Stimulated activated CD4-positive, alpha-beta T cell treated with anti-CD3 and anti-CD28 coated beads, TNF-alpha, amount 100 ng/mL, for 48 hours (primary cell): ENCODE measurements at places on chromosomes 3 and 15.

DNA sequence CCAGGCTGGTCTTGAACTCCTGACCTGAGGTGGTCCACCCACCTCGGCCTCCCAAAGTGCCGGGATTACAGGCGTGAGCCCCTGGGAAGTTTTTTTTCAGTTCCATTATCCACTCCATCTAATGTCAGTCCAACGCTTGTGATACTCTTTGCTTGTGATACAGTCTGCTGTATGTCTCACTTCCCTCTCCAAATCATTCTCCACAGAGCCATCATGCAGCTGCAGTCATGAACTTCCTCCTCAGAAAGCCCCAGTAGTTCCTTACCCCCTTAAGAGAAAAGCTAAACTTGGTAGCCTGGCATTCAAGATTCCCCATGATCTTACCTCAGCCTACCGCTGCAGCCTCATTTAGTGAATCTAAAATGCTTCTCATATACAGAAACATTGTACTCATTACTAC is 2.3 kb downstream of the ARPC4 start:
- DNase-seq = no peak

DNA sequence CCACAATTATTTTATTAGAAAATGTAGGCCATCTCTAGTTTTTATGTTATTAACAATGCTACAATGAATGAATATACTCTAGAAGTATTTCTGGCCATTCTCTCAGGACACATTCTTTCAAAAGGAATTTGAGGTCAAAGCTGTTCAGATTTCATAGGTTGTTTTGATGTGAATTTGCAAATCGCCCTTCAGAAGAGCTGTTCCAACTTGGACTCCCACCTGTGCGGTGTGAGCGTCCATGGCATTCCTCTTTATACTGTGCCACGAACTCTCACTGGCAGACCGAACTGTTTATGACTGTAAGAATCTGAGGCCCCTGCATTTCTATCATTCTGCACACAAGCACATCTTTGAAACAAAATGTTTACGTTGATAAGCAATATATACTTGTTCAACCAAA is 18.6 kb upstream of the SLC24A5 start:
- DNase-seq = no peak

GRCh38 chr3:34294240-34294639 is 495.8 kb downstream of the PDCD6IP start:
- no peak for DNase-seq

GRCh38 chr15:41958002-41958420 is 14.3 kb downstream of the EHD4 start:
- no peak for DNase-seq

DNA sequence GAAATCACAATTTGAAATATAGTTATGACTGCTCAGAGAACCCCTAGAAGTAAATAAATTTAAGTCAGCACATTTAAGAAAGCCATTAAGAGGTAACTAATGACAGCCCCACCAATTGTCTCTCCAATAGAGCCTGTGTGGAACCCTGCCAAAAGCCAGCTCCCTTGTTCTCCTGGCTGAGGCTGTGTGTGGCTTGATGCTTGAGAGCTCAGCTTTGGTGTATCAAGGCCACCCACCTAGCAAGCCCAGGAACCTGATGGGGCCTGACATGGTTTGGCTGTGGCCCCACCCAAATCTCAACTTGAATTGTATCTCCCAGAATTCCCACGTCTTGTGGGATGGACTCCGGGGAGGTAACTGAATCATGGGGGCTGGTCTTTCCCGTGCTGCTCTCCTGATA is 106.9 kb downstream of the LRRN1 start:
- no peak for DNase-seq

DNA sequence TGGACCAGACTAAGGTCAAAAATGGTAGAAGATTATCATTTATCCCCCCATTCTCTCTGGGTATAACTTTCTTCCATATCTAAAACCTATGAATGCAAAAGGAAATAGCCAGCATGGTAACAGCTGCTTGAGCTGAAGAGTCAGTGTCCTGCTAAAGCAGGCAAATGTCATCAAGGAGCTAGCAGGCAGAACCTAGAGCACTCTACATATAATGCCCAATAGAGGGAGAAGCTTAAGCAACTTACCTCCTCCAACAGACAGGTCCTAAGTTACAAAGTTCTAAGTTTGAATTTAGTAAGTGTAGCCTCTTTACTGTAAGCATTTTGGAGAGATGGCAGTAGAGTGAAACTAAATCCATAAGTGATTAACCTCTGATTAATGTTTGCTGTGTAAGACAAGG is 7.7 kb downstream of the RAF1 start:
- no peak for DNase-seq

DNA sequence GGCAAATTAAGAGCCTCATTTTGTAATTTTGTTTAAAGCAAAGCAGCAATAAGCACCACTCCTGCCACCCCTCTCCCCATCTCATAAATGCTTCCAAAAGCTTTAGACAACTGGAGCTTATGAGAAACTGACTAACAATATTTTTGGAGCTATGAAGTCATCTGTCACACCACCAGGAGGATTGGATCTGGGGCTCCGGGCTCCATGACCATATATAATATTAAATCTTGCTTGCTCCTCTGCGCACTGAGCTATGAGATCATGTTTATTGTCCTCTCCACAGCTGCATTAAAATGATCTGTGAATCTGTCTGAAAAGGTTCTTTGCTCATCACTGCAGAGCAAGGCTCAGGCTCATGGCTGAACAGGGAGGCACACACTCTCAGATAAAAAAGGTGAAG is 323.7 kb downstream of the ZNF621 start:
- DNase-seq = no peak

DNA sequence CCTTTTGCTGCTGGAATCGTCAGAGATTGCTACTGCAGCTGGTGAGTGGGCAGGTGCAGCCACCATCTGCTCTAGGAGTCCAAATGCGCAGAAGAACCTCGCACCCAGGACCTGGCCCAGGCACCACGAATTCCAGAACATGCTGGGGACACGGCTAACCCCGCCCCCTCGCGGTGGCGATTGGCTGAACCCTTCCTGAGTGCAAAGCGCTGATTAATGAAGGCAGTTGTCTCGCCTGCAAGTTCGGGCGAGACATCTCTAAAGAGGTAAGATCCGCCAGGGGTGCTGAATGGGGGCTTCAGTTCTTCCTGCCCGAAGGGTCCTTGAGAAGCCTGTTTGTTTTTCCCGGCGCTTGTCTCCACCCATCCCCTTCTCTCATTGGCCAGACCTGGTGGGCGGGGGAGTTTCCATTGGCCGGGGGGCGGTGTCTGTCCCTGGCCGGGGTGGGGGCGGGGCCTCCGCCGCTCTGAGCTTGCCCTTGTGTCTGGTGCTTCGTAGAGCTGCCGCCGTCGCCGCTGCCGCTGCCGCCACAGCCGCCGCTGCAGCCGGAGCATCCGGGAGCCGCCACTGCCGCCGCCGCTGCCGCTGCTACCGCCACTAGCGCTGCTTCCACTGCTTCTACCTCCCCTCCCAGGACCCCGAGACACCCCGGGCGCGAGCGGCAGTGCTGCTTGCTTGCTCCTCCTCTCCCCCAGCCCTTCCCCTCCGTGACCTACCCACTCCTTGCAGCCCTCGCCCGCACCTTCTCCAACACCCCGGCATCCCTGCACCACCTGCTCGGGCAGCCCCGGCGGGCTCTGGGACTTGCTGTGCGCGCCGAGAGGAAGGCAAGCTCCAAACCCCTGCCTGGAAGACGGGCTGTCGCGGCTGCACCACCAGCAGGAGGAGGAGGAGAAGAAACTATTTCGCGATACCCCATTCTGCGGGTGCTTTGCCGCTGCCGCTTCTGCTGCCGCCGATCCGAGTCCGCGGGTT is at the start of gene CADM2:
Gene CADM2 (plus strand): TSS at position 495 of the 975 bp plus-strand sequence.
- DNase-seq = peak; percentile 59

- DNase-seq = no peak
These were observed 19.4 kb upstream of the PLCL2 start for GRCh38 chr3:16865335-16865734.

GRCh38 chr15:57324944-57325679 is 51.2 kb upstream of the CGNL1 start:
- DNase-seq = no peak

- DNase-seq = no peak
These were observed 350.5 kb upstream of the COL8A1 start for GRCh38 chr3:99287876-99288275.

DNA sequence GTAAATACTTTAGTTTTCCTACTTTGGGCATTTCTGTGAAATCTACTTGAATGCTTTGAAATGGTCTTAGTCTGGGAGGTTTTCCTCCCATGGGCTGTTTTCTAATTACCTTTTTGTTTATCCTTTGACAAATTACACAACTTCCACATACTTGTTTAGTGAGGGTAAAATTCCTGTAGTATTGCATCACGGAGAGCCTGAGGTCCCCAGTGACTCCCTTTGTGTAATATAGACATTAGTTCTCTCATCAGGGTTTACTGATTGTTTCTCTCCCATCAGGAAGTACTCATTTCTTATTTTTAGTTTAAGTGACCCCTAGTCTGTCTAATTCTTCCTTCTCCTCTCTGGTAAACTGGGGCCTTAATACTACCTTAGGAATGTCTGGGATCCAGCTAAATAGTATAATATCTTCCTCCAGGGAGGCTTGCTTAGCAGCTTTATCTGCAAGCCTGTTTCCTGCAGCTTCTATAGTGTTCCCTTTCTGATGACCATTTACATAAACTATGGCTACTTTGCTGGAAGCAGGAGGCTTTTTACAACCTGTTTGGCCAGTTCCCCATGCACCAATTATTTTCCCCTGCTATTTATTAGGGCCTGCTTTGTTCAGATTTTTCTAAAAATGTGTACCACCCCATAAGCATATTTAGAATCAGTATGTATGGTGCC is 87.2 kb upstream of the XCR1 start:
- DNase-seq = no peak

GRCh38 chr15:26771168-26771567 is 1.7 kb downstream of the GABRB3 start:
- no peak for DNase-seq
